ENCODE measurements at places on chromosomes 3 and 15.

DNA sequence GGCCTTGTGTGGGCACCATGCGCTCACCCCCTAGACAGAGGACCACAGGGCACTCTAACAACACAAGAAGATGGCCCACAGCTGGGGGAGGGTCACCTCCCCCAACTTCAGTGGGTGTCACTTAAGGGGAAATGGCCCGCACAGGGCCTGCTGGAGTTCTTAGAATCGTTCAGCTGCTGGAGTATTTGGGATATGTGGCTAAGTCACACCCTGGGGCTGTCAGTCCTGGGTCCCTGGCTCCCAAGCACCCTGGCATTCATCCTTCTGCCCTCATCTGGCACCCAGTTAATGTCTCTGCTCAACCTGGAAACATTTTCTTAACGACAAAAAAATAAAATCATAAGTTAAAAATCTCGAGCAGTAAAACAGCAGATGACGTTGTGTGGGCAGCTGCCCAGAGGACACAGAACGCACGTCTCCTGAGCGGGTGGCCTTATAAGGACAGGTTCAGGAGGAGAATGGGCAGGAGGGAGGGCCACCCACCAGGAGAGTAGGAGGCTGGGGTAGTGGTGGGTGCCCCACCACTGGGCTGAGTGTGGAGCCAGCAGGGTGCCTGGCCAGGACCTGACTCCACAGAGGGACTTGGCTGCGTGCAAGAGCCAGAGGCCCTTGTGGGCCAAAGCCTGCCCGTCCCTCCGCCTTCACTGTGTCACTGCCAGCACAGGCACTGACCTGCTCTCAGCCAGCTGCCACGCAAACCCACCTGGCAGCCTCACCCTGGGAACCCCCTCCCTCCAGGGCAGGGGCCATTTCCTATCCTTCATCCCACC, 11.5 kb downstream of the KBTBD13 start:
- DNase-seq: no peak

GRCh38 chr15:52151353-52151752, 38.8 kb upstream of the BCL2L10 start:
- DNase-seq: no peak

DNA sequence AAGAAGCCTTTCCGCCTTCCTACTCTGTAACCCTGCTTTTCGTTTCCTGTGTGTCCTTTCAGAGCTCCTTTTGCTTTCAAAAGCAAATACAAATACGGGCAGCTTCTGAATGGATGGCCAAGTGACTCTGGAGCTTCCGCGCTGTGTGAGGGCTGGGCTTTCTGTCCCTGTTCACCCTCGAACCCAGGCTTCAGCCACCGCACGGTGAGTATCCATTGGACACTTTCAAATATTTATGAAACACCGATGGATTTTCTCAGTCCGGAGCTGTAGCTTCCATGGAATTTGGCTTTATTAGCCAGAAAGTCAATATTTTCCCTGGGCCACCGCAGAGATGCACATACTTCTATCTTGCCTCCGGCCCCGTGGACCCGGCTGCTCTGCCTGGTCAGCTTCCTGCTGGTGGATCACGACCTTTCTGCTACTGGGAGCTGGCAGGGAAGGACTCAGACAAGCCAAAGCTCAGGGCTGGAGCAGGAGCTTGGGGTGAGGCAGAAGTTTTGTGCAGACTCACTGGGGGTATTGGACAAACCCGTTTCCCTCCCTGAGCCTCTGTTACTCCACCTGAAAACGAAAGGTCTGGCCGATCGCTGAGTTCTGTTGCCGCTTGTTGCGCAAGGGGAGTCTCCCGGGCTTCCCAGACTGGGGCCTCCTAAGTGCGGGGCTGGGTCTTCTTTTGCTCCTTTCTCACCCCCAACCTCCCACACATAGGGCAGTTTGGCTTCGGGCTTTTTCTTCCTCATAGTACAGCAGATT, 63.6 kb downstream of the LINGO1 start:
- no peak for DNase-seq

DNA sequence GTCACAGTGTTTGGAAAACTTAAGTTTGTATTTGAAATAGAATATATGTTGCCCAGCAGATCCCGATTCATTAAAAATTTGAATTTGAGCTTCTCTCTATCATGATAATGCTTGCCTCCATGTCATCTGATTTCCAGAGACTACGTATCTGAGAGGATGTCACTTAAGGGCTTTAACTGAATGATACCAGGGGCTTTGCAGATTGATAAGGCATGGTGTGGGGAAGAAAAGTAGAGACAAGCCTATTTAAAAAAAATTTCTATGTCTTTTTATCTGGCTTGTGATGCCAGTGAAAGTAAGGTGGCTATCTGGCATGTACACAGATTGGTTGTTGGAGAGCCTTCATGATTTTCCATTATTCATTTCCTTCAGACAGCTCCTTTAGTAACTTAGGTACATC, 72.7 kb downstream of the UBE2E2 start:
- no peak for DNase-seq

DNA sequence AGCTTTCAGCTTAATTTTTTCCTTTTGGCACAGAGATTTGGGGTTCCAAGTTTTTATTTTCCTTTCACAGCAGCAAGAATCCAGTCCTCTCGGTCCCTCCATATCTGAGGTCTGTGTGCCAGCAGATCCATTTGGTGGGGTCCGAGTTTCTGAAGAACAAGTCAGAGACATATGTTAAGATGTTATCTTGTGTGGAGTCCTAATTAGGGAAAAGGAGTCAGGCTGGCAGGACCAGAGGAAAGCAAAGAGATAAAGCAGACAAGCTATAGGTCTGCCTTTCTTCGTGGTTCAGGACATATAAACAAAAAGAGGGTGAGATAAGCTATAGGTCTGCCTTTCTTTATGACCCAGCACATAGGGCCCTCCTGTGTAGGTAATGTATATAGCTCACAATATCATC, 54.9 kb downstream of the TMED3 start:
- no peak for DNase-seq

DNA sequence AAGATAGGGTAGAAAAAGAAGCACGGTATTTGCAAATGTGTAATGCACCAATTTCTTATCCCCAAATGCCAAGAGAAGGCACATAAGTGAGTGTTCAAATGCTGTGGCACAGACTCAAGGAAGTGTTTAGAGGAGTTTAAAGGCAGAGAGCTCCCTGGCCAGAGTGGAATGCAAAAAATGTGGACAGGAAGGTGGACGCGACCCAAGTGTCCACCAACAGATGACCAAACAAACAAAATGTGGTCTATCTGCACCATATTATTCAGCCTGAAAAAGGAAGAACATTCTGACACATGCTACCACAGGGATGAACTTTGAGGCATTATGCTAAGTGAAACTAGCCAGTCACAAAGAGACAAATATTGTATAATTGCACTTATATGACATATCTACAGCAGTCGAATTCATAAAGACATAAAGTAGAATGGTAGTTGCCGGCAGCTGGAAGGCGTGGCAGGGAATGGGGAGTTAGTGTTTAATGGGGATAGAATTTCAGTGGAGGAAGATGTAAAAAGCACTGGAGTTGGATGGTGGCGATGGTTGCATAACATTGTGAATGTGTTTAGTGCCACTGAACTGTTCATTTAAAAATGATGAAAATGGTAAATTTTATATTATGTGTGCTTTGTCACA, 126.6 kb downstream of the SRGAP3 start:
- no peak for DNase-seq
